Smooth muscle cell of the pulmonary artery (primary cell): ENCODE measurements at places on chromosomes 16 and 17. TPM values are rescaled to one million over a fixed set of nuclear protein-coding genes. Genes with fewer than 3 reads are reported as not detected.

Gene DLX4
- not detected in 2 replicates for total RNA-seq

Gene DNAH2
- 0.23 and 0.39 TPM in 2 replicates for total RNA-seq

Gene SLC52A1
- total RNA-seq = 0.07 and 0.13 TPM in 2 replicates

Gene ITGAL
- total RNA-seq = 0.17 TPM in 1 of 2 replicates, not detected in the other

Gene PRSS33
- not detected in 2 replicates for total RNA-seq
